Hematopoietic multipotent progenitor cell (in vitro differentiated cells): ENCODE measurements at places on chromosomes 7 and 10.

DNA sequence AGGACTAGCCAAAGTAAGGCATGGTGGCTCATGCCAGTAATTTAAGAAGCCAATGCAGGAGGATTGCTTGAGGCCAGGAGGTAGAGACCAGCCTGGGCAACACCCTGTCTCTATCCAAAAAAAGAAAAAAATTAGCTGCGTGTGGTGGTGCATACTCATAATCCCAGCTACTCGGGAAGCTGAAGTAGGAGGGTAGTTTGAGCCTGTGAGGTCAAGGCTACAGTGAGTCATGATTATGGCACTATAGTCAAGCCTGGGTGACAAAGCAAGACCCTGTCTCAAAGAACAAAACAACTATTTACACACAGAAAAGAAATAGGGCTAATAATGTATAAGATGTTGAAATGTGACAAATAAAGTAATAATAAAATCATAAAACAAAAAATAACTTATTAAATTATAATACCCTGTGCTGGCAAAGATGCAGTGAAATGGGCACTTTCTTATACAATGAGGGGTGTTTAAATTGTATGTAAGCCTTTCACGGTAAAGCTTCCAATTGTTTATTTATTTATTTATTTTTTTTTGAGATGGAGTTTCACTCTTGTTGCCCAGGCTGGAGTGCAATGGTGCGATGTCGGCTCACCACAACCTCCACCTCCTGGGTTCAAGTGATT lies 175.2 kb downstream of the TPST1 start:
- no peak for DNase-seq

DNA sequence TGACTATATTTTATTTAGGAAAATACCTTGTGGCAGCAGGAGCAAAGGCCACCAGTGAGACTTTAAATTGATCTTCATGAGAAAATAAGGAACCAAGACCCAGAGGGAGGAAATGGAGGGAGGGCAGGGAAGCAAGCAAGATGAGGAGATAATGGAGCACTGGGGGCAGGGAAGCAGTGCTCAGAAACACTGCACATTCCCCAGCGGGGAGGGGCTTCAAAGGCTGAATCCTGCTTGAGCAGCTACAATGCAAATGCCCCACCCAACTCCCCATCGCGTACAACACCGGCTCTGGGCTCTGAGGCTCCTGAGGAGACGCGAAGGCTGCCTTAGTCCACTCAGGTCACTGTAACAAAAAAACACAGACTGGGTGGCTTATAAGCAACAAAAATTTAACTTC lies 503.8 kb downstream of the GRID1 start:
- DNase-seq, result no peak

GRCh38 chr7:111265394-111265793 lies 174.5 kb downstream of the LRRN3 start:
- no peak for DNase-seq

- DNase-seq, result no peak
Measured at GRCh38 chr10:18684953-18685352, 25.7 kb downstream of the ARL5B start.

DNA sequence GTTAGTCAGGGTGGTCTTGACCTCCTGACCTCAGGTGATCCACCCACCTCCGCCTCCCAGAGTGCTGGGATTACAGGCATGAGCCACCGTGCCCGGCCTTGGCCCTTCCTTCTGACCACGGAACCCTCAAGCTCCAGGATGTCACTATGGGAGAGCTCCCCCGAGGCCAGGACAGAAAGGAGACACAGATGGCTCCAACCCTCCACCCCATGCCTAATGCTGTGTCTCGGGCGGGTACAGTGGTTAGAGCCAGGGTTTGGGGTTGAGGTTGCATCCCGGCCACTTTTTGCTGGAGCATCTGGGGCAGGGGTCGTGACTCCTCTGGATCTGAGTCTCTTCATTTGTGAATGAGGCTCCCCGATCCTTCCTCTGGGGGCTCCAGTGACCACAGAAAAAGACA lies 8.1 kb downstream of the MYL10 start:
- DNase-seq, result no peak

- no peak for DNase-seq
Measured at GRCh38 chr7:112019932-112020331, 186.3 kb downstream of the DOCK4 start.

GRCh38 chr7:70830060-70830395 lies 301.9 kb upstream of the GALNT17 start:
- DNase-seq, result no peak

GRCh38 chr10:21417172-21417712 lies 108.2 kb downstream of the SKIDA1 start:
- no peak for DNase-seq

DNA sequence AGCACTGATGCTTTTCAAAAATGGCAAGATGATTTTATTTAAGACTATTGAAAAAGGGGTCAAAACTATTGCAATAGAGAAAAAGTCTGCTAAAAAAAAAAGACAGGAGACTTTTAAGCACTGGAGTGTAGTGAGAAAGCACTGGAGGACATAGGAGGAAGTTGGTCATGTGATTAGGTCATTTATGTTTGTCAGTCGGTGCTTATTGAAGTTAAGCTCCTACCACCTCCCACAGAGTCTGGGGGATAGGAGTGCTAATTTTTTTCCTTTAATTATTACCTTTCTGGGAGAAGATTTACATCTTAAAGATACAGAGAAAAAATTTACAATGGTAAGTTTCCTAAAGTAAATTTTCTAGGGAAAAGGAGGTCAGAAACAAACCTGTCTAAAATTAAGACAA lies 80.2 kb upstream of the TMEM229A start:
- DNase-seq, result no peak

GRCh38 chr7:16921151-16921550 lies 39.4 kb upstream of the AGR3 start:
- no peak for DNase-seq

GRCh38 chr7:77565917-77566316 lies 28.8 kb downstream of the PTPN12 start:
- DNase-seq, result no peak

DNA sequence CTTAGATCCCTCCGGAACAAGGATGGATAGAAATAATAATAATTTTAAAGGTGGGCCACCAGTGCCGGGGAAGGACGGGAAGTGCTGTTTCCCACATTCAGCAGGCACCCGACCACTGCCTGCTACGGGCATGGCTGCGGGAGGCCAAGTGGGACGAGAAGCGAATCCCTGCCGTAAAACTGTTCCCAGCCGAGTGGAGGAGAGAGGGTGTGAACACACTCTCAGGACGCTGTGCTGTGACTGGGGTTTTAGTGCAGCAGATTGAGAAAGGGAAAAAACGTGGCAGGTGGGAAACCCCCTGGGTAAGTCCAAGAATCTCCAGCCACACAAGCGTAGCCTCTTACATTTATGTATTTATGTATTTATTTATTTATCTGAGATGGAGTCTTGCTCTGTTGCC lies 158.8 kb downstream of the DNAJB6 start:
- no peak for DNase-seq

- DNase-seq, result no peak
Measured at GRCh38 chr10:81473755-81474154, 401.2 kb upstream of the NRG3 start.

GRCh38 chr7:82633592-82633991 lies 190.0 kb upstream of the CACNA2D1 start:
- no peak for DNase-seq

GRCh38 chr10:113613427-113613826 lies 50.4 kb downstream of the NRAP start:
- DNase-seq, result no peak

DNA sequence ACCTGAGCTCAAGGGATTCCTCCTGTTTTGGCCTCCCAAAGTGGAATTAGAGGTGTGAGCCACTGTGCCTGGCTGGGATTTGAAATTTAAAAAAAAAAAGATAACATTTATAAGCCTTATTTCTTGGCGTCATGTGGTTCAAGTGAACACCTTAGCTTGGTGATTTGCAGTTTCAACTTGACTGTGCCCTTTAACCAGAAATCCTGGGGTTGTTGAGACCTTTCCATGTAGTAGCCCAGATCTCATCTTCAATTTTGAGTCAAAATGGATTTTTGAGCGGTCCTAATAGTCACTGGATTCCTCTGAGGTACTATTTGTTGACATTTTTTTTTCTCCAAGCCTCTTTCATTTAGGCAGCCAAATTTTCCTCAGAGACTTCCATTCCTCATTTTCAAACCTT lies 29.5 kb upstream of the FBXW4 start:
- DNase-seq, result no peak

GRCh38 chr7:129841465-129841864 lies 111.3 kb downstream of the UBE2H start:
- no peak for DNase-seq

DNA sequence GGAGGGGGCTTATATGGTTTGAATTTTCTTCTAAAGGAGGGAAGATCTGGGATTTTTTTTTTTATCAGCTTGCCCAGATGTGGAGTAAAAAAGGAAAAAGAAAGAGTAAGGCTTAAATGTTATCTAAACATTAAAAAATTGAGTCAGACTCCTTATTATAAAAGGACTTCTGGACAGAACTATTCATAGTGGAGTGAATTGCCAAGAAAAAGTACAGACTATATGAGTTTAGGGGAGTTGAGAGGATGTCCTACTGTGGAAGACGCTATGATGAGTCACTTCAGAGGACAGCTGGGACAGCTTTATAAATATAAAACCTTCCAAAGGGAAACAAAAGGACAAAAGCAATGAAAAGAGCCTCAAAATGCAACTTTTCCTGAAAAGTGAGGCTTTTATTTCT lies 73.0 kb downstream of the TFPI2 start:
- DNase-seq, result no peak

GRCh38 chr7:99012722-99013121 lies 131.2 kb downstream of the SMURF1 start:
- DNase-seq, result no peak

- DNase-seq, result no peak
Measured at GRCh38 chr10:86756511-86757112, at the start of gene BMPR1A. Gene BMPR1A (plus strand): TSS chr10:86756619. CDS start chr10:86876019, 119,400 bp downstream.

GRCh38 chr7:37151741-37152413 lies 296.8 kb downstream of the ELMO1 start:
- DNase-seq, result no peak

GRCh38 chr10:132037676-132037975 lies 28.1 kb upstream of the JAKMIP3 start:
- no peak for DNase-seq

DNA sequence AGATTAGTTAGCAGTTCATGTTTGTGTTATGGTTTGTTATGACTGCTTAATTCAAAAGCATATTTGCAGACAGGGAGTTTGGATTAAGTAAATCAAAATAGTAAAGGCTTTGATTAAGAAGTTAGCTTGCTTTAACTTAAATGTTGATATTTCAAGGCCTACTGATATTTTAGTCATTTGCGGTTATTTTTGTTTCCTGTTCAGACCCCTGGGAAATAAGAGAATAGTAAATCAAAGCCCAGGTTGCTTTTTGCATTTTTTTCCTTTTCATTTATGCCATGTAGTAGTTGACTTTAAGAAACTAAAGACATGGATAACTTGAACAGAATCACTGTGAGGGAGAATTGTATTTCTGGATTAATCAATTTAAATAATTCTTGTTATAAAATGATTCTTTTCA lies 77.3 kb downstream of the HDAC9 start:
- DNase-seq, result no peak

DNA sequence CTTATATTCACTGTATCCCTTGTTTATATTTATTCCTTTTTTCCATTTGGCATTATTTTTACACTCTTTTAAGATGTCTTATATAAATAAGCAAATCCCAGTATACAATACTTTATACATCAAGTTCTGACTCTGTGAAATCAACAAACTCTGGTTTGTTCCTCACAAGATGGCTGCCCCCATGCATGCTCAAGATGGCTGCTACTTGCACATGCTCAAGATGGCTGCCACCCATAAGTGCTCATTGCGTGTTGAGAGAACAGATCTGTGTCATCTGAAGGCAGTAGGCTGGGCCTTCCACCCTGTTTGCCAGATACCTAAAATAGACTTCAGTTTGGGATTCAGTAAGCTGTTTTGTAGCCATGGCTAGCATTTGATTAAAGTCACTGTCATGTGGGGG lies 666.2 kb downstream of the TYW1 start:
- no peak for DNase-seq

GRCh38 chr7:50412973-50413372 lies 37.2 kb downstream of the FIGNL1 start:
- no peak for DNase-seq

DNA sequence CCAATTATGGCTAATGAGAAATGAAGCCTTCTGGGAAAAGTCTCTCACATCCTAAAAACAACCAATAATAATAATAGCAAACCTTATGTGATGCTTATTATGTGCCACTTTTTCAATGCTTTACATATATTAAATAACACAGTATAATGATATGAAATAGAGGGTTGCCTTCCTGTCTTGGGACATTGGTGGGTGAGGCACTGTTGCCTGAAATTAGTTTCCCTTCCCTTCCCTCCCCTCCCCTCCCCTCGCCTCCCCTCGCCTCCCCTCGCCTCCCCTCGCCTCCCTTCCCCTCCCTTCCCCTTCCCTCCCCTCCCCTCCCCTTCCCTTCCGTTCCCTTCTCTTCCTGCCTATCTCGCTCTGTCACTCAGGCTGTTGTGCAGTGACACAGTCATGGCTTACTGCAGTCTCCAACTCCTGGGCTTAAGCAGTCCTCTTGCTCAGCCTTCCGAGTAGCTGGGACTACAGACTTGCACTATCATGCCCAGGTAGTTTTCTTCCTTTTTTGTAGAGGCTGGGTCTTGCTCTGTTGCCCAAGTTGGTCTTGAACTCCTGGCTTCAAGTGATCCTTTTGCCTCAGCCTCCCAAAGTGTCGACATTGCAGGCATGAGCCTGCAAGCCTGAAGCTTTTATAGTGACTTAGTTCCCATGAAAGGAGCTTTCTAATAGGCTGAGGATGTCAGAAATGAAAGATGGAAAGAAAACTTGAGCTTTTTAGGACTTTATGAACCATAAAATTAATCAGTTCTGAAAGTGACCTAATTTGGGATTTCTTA lies 47.9 kb downstream of the PHTF2 start:
- DNase-seq, result no peak

DNA sequence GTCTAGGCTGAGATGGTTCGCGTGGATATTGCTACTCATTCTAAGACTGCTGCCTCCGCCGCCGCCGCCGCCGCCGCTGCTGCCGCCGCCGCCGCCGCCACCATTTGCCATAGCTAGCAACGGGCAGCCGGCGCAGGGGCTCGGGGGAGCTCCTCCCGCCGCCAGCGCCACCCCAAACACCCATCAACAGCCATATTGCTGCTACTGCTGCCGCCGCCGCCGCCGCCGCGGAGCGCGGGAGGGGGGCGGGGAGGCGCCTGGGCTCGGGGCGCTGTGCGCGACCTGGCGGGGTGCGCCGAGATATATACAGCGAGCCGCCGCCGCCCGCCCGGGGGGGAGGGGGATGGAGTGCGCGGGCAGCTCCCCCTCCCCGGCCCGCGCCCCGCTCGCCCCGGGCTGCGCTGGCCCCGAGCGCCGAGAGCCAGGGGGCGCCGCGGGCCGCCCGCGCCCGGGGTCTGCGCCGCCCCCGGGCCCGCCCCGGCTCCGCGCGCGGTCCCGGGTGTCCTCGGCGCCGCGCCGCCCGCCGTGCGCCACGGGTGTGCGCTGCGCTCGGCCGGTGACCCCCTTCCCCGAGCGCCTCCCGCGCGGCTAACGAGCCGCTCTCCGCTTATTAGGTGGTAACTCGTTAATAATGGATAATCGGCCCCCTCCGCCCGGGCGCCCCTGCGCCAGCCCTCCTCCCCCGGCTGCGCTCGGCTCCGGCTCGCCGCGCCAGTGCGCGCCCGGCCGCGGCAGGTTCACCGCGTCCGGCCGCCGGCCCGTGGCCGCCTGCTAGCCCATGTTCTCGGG lies at the start of gene KCNMA1:
Gene KCNMA1, minus strand, starts transcription at position 277 of the 789 bp plus-strand sequence.
- DNase-seq, result peak; percentile 39
